Mesothelial cell of epicardium (in vitro differentiated cells): ENCODE measurements at places on chromosomes 6 and 20.

DNA sequence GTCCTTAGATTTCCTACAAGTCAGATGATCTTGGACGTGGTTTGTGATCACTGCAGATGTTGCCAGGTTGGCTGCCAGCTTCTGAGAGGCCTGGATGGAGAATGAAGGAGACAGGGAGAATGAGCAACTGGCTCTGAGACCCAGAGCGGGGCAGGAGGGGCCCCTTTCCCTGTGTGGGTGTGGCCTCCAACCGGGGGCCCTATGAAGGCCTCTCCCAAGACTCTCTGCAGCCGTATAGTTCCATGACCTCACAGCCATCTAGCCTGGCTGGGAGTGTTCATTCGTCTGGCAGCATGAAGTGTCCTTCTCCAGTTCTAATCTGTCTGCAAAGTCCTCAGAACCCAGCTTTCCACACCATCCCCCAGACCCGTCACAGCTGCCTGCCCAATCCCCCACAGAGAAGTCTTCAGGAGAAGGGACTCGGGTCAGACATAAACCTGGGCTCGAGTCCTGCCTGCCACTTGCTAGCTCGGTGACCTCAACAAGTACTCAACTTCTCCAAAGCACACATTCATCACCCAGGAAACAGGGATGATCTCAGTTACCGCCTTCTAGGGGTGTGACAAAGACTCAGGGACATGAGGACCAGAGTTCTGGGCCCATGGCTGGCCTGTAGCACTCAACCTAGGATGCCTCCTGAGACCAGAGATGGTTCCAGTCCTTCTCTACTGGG lies 122.6 kb downstream of the EDN3 start:
- no peak for DNase-seq

DNA sequence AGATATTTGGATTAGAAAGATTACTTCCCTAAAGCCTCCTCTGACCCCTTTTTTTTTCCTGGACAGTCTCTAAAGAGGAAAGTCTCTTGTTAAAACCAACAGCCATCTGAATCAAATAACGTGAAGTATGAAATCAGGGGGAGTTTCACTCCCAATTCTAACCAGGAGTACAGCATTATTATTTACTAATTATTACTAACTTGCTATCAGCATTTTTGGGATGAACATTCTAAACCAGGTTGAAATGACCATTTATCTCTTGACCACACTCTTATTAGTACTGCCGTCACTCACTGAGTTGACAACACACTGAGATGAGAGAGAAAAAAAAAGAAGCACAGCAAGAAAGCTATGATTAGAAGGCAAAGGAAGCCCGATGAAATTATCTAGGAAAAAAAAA lies 114.4 kb upstream of the BCLAF1 start:
- DNase-seq, result no peak

DNA sequence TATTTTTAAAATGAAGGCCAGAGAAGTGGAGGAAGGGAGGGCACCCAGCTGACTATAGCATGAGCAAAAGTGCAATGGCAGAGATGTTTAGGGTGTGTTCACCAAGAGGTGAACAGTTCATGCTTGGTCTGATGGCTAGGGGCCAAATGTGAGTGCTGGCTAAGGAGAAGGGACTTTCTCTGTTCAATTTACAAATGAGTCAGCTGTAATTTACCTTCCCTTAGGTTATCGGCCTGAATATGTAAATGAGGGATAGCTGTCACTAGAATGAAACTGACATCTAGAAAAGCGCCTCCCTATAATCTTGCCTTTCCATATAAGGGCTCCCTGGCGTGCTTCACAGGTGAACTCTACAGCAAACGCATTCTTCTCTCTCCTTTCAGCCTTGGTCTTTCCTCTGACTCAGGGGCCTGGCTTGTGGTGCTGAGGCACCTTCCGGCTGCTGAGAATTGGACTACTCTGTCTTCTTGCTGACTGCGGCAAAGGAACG lies 114.7 kb upstream of the BACH2 start:
- DNase-seq, result no peak

DNA sequence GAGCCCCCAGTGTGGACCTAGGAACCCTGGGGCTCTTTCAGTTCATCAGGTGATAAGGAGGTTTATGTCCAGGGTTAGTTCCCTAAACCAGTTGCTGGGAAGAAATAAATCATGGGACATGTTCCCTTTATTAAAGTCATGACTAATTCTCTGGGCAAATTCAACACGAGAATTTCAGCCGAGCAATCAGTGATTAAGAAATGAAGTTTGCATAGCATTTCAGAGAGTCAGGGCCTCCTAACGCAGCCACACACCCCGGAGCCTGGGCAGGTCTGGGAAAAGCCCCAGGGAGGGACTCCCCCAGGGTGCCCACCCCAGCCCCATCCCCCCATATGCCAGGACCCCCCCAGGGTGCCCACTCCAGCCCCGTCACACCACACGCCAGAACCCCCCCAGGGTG lies 20.1 kb downstream of the SLCO4A1 start:
- no peak for DNase-seq

DNA sequence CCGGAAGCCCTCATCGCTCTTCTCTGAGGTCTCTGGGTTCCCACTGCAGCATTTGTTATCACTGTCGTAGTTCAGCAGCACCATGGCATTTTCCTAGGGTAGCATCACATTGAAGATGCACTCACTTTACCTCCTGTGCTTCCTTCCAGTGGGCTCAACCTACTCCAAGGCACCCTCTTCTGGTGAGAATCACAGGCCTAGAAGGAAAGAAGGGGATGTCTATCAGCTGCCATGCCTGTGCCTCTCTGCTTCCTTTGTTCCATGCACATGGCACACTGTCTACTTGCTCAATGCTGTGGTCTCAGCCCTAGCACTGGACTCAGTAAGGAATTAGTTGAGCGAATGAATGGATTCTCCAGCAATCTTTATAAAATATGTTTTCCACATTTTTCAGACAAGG lies 22.6 kb downstream of the CST4 start:
- no peak for DNase-seq

DNA sequence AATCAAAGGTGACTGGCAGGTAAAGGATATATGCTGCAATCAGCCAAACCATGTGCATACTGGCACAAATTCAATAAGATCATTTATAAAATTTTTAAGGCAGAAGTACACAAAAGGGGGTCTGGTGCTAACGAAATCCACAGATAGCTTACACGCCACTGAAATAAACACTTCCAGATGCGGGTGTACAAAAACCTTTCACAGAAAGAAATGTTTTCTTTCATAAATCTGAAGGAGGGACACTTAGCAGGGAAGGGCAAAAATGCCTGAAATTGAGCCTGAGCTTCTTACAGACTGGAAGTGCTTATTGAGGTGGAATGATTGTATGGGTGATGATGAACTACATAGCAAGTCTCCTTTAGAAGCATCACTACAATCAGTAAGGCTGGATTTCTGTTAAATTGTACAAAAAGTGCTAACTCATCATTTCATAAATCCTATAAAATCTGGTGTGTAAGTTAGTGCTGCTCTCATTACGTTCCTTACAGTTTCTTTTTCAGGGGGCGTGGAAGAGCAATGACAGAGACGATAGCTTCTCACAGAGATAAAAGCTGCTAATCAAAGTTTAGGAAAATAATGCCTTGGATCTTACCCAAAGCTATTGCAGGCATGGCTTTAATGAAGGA lies 409.3 kb upstream of the RUNX2 start:
- no peak for DNase-seq

- no peak for DNase-seq
Observed at GRCh38 chr6:13764996-13765395, 49.4 kb downstream of the MCUR1 start.

- DNase-seq, result no peak
Observed at GRCh38 chr6:19891451-19891850, 54.3 kb downstream of the ID4 start.

GRCh38 chr6:43974643-43975230 lies 152.5 kb downstream of the MRPL14 start:
- DNase-seq, result no peak

GRCh38 chr20:57188056-57188455 lies 78.4 kb downstream of the BMP7 start:
- DNase-seq, result no peak

- DNase-seq, result no peak
Observed at GRCh38 chr6:12138381-12138780, 126.3 kb downstream of the HIVEP1 start.

DNA sequence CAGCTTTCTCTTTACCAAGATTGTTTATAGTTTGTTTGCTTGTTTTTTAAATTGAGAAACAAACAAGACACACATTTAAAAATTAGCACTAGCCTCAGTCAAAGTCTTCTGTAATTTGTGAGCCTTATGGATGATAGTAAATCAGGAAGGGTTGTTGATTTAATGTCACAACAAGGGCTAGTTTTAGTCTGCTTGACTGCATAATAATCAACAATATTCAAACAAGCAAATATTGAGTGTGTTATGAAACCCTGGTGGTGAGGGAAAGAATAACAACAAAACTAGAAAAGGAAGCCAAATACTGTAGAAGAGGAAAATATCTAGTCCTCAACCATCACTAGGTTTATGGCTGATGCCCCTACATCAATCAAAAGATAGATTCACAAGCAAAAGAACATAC lies 228.6 kb downstream of the TBC1D7 start:
- DNase-seq, result no peak

DNA sequence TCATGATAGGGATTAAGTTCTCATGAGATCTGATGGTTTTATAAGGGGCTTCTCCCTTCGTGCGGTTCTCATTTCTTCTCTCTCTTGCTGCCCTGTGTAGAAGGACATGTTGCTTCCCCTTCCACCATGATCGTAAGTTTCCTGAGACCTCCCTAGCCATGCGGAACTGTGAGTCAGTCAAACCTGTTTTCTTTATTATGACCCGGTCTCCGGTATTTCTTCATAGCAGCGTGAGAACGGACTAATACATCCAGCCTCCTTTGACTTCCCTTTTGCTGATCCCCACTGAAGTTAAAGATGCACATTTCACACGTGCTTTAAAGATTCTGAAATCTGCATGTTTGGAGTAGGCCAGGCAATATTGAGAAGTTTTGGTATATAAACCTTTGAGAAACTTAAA lies 543.1 kb downstream of the PRKN start:
- DNase-seq, result no peak

DNA sequence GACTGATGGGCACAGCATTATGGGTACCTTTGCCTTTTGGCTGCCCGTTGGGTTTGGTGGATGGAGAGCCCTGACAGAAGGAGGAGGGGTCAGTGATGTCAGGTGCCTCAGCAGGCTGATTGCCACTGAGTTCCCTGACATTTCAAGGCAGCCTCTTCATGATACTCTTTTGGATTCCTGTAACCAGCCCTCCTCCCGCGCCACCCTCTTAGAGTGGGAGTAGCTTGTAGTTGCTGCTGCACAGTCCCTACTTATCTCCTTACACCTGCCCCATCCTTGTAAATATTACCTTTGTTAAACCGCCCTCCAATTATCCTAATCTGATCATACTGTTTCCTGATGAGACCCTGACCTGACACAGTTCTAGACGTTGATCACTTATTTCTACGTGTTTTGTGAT lies 140.0 kb downstream of the CFAP61 start:
- no peak for DNase-seq

DNA sequence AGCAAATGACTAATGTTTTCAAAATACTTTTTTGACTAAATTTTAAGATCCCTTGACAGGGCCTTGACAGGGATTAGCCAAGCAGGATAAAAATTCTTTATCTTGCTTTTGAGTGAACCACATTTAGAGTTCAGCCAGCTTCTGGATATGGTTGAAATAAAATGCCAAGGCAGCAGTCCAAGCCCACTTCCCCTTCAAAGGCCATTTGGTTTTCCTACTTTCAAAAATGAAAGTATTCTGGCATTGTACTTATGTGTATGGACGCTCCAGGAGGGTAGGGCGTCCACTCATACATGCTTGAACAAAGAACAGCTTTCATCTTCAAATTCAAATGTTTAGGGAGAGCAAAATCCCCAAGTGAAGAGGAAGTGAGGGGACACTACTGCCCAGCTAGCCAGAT lies 82.3 kb upstream of the BCLAF1 start:
- DNase-seq, result no peak

DNA sequence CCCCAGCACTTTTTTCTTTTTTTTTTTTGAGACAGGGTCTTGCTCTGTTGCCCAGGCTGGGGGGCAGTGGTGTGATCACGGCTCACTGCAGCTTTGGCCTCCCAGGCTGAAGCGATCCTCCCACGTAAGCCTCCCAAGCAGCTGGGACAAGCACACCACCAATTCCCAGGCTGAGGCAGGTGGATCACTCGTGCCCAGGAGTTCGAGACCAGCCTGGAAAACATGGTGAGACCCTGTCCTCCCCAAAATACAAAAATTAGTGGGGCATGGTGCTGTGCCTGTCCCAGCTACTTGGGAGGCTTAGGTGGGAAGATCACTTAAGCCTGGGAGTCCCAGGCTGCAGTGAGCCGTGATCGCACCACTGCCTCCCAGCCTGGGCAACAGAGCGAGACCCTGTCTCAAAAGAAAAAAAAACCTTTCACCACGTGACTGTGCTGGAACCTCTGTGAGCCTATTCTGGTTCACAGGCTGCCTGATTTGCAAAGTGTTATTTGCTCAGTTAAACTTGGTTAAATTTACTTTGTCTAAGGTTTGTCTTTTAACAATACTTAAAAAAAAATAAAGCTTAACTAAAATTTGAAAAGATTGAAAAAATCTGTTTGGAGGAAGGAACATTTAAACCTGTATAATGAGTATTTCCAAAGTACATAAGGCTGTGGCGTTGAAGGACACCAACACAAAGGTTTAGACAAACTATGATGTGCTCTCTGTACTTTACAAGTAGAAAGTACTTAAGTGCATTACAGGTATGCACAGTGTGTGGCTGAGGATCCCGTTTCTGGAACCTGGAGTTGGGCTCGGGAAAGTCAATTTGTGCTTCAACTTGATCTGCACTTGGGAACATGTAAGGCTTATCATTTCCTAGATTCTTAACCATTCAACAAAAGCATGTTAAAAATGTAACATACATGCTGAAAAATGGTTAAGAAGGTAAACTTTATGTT lies 55.0 kb downstream of the PPP1R3G start:
- no peak for DNase-seq

GRCh38 chr6:42117843-42118161 lies 24.6 kb downstream of the C6orf132 start:
- no peak for DNase-seq

GRCh38 chr6:151702851-151703658 lies 104.4 kb upstream of the ESR1 start:
- DNase-seq, result no peak

GRCh38 chr6:125312478-125312877 lies 10.7 kb upstream of the HDDC2 start:
- no peak for DNase-seq

GRCh38 chr6:109050012-109050411 lies 44.6 kb downstream of the SESN1 start:
- no peak for DNase-seq

DNA sequence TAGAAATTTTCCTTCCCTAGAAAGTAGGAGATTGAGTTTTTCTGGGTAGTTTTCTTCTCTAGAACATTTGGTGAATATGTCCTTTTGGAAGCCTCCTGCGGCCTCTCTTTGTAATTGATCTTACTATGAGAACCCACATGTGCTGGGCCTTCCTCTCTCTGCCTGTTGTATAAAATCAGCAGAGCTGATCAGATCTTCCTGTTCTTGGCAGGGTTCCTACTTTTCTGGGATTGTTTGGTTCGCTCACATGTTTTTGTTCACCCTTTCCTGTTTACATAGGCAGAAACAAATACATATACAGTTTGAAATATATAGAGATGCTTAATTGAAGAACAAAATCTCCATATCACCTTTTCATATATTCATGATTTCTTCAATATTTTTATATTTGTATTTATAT lies 57.8 kb downstream of the IL22RA2 start:
- no peak for DNase-seq
